ENCODE measurements at places on chromosomes 1 and 21.
A peak's percentile ranks its signal among the peaks of the same experiment; 100 is the strongest.

DNA sequence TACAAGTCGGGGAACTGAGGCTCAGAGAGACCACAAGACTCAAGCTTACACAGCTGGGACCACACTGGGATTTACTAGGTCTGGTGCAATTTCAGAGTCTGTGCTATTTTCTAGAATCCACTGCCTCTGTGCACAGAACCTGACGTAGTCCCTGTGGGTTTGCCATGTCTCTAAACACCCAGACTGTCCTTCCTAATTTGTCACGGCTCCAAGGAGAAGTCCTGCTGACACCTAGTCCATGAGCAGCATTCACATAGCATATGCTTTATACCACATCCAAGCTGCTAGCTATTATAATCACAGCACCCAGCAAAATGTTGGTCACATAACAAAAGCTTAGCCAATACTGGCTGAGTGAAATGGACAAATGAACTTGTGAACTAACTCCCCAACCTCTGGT is 79.0 kb upstream of the HMGB4 start:
- DNase-seq, result no peak

DNA sequence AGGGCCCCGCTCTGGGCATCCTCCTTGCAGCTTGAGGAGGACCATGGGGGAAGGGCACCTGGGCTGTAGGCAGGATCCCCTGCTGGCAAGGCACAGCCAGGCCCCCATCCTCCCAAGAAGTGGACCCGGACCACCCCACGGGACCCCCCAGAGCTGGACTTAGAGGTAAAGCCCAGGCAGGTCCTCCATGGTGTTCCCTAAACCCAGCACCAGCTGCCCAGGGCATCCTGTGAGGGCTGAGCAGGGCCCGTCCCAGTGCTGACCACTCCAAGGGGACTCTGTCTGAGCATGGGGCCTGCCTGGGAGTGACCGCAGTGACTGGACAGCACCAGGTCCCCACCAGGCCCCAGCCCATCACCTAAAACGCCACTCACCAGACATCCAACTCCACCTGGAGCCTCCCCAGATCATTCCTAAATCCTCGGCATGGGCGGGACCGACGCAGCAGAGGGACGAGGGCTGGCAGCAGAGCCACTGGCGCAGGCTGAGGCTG is 21.3 kb downstream of the COL6A2 start:
- no peak for DNase-seq

DNA sequence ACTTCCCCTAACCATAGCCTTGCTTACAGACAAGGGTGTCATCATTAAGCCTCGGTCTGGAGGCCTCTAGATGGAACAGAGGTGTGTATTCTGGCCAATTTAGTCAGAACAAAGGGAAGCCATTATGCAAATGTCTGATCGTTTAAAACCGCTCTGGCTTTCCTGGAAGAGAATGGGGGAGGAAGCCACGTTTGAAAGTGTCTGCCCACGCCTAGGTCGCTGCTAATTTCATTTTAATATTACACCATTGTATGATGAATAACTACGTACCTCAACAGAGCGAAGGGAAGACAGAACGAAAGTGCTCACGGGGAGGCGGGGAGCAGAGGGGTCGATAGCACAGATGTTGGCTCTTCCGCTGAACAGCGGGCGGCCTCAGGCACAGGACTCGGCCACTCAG is 41.1 kb upstream of the CSF3R start:
- no peak for DNase-seq

GRCh38 chr1:160584784-160585183 is 5.5 kb upstream of the CD84 start:
- DNase-seq, result no peak

DNA sequence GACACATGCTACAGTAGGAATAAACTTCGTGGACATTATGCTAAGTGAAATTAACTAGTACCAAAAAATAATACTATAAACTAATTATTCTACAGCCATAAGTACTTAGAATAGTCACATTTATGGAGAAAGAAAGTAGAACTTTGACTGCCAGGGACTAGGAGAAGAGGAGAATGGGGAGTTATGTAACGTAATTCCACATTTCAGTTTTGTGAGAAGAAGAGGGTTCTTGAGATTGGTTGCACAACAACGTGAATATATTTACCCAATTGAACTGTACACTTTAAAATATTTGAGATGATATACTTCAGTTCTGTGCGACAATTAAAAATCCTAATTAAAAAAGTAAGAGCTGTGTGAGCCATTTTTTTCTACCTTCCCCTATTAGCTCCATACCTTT is 1412.9 kb downstream of the PLA2G4A start:
- no peak for DNase-seq

DNA sequence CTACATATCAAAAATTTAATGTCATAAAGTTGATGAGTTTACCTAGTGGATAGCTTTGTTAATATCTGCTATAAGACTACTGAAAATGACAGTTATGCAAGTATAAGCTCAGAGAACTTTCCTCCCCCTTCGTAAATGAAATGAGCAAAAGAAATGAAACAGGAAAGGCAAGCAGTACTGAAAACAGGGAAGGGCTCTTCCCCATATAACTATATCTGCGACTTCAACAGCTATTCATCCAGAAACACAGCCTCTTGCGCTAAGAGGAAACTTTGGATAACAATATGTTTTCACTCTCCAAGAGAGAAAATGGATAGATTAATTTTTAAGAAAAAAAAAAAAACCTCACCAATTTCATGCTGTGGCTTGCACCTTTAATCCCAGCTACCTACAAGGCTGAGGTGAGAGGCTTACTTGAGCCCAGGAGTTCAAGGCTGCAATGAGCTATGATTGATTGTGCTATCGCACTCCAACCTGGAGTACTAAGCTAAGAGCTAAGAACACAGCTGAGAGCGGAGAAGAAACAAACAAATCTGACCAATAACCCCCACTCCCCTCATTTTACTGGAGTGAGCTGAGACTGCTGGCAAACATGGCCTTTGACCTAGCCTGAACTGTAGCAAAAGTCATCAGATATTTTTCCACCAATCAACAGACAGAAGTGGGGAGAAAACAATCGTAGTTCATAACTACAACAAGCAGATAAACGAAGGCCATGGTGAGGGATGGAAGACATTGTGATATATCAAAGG is 29.0 kb downstream of the METTL18 start:
- no peak for DNase-seq

DNA sequence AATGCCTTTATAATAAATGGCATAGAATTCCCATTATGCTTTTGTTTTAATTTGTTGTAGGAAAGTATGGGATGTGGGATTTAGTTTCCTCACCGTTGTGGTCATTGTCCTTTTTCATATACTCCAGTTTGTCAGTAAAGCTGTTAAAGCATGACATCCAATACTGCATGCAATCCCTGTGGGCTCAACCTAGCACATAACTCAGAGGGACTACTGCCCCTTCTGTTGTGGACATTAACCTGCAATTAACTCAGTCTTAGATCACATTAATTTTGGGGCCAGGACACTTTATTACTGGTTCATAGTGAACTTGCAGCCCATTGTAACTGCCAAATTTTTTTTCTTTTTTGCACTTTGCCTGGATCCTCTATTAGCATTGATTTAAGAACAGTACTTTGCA is 112.5 kb downstream of the DNM3 start:
- peak; percentile 5 for DNase-seq

GRCh38 chr1:7076572-7076971 is 291.3 kb downstream of the CAMTA1 start:
- no peak for DNase-seq

DNA sequence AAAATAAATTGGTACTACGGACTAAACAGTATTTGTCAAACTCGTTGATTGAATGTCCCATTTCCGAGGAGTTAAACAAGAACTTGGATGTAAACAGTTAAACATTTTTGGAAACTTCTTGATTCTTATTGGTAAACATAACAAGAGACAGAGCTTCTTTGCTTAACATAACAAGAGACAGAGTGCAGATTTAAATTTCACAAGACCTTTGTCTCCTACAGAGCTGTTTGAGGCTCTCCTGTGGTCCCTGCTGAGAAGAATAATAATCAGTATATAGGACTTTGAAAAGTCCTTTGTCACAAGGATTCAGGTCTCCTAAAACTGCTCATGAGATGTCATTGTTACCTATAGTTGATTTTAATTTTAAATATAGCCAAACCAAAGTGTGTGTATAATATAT is 170.6 kb upstream of the C21orf91 start:
- no peak for DNase-seq

- no peak for DNase-seq
These were observed 470.8 kb downstream of the AJAP1 start for GRCh38 chr1:5125208-5125607.

GRCh38 chr21:45914321-45914845 is 67.2 kb upstream of the COL6A1 start:
- no peak for DNase-seq

DNA sequence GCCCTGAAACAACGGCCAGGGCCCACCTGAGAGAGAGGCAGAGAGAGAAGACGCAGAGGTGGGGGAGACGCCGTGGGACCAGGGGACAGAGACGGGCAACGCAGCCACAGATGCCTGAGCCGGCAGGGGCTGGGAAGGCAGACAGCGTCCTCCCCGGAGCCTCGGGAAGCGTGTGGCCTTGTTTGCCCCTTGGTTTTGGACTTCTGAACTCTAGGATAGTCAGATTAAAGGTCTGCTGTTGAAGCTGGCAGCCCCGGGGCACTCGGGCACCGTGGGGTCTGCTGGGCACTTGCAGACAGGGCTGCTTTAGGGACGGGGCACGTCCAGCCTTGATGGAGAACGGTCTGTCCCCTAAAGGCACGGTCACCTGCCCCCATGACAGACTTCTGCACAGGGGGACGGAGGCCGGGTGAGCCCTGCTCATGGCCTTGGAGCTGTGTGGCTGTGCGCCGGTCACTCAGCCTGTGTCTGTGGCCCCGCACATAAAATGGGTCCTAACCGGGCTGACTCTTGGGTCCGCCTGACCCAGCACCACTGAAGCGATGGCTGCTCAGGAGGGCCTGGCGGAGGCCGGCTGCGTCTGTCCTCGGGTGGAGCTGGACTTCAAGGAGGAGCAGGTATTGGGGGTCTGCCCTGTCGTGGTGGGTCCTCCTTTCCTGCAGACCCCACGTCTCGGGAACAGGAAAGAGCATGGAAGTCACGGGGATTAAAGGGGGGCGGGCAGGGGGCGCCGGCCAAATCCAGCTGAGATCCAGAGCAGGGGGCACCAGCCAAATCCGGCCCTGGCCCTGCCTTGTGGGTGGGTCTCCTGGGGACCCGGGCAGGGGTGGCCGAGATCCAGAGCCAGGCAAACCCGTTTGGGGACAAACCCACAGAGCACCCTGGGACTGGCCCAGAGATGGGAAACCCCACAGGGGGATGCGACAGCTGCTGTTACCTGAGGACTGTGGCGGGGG is 9.6 kb upstream of the RNF223 start:
- DNase-seq, result no peak

DNA sequence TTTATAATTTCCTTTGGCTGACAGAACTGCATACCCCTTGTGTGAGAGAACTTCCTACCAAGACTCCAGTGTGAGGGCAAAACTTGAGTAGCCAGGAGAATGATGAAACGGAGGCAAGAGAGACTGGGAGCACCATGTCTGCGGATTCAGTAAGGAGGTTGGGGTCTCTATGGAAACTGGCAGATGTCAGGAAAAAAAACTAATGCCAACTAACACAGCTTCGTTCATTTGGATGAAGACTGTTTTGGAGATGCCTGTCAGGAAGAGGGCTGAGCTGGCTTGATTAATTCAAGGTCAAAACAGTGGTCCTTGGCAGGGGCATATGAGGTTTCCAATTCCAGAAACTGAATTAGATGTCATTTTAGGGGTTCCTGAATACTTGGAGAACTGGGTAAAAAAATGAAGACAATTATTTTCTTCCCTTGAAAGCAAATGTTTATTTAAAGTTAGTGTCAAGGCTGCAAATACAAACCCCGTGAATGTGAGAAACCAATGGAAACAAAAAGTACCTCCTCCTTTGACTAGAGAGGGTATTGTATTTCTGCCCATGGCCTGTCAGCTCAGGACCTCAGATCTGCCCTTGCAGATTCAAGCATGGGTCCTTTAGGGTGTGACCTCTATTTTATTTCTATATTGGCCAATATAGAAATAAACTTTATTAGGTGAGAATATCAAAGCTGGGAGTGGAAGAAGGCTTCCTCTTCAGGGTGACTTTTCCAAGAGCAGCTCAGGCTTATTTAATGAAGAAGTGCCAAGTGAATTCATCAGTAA is 110.5 kb downstream of the MAST2 start:
- no peak for DNase-seq

DNA sequence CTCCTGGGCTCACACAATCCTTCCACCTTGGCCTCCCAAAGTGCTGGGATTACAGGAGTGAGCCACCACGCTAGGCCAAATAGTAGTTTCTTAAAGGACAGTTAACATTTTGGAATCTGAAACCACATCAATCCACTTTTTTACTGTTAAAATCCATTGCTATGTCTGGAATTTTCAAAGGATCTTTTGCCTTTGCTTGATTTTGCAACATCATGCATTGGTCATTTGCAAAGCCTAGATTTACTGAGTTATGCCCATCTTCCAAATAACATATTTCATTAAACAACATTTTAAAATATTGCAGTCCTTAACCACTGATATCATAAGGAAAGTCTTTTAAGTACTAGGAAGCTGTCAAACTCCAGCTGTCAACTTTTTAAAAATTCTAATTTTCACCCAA is 3.3 kb downstream of the POGZ start:
- DNase-seq, result no peak

Data from AG08395 (cell line).